CD8-positive, alpha-beta memory T cell (primary cell): ENCODE measurements at places on chromosomes 16 and 17.

DNA sequence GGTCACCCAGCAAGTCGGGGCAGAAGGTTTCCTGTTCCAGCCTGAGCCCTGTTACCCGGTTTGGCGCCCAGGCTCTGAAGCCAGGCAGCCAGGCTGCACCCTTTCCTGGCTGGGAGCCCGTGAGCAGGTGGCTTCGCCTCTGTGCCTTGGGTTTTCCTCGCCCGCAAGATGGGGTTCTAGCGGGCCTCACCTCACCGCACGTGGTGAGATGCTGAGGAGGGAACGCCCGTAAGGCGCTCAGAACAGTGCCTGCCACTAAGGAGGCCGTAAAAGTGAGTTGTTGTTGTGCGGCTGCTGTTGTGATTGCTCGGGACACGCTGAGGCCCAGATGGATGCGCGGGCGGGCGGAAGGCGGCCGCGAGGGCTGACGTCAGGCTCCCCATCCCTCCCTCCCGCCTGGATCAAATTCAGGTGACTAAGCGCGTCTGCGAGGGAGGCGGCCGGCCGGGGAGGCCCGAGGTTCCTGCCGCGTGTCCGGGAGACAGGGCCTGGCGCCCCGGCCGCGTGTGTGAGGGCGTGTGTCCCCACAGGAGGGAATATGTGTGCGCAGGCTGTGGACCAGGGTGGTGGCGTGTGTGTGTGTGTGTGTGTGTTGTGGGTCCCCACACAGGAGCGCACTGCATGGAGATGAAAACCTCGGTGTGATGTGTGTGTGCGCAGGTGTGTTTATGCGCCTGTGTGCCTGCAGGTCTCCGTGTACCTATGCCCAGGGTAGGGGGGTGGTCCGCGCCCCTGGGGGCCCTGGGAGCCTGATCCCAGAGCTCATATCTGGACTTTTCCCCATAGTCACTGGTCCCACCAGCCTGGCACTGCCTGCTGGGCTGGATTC is 4.3 kb downstream of the CAMKK1 start:
- DNase-seq, result no peak

DNA sequence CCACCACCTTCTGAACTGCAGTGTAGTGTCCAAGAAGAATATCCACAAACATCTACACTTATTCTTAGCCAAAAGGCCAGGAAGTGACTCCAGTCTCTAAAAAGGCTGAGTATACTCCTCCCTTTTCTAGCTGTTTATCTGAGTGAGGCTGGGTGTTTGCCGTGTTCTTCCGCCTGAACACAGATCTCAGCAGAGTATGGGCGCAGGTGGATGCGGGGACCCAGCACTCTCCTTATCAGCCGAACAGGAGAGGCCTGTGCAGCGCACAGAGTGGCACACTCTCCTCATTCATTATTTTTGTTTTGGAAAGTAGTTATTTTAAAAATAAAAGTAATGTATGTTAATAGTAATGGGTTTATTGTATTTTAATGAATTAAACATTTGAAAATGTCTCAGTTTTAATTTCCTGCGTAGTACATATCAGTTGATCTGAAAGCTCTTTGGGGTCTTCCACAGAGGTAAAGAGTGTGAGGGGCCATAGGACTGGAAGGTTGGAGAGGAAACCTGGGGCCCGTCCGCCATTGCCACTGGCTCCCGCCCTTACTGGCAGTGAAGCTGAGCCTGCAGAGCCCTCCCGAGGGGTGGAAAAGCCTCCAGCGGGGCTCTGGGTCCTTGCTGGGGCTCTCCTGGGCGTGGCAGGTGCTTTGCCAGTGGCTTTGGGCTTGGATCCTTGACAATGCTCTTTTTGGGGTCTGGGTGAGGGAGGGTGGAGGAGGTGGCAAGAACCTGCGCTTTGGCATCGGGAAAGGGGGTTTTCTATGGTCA is 53.8 kb downstream of the PDPK1 start:
- no peak for DNase-seq

DNA sequence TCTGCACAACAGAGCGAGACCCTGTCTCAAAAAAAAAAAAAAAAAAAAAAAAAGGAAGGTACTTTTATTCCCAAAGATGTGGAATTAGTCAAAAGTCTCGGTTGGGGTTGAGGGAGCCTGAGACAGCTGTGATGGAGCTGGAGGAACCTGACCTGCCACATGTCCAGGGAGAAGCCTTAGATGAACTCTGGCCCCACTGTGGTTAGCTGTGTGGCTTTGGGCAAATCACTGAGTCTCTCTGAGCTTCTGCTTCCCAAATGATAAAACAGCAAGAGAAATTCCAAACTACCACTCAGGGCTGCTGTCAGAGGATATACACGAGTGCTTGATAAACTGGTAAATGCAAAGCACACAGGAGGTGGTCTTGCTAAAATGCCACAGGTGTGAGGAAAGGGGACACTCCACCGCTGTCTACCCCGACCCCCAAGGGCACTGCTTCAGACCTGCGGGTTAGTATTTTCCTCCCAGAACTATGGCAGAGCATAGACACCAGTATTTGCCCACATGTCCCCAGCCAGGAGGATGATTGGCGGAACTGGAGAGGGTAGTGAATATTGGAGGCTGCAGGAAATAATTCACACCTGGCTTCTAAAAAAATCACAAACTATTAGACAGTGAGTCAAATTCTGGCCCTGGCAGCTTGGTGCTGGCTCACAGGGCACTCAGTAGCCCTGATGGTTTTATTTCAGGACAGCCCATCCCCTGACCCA is 14.7 kb downstream of the DRC3 start:
- no peak for DNase-seq

- no peak for DNase-seq
These were observed 6.6 kb downstream of the DEF8 start for GRCh38 chr16:89955001-89955685.

DNA sequence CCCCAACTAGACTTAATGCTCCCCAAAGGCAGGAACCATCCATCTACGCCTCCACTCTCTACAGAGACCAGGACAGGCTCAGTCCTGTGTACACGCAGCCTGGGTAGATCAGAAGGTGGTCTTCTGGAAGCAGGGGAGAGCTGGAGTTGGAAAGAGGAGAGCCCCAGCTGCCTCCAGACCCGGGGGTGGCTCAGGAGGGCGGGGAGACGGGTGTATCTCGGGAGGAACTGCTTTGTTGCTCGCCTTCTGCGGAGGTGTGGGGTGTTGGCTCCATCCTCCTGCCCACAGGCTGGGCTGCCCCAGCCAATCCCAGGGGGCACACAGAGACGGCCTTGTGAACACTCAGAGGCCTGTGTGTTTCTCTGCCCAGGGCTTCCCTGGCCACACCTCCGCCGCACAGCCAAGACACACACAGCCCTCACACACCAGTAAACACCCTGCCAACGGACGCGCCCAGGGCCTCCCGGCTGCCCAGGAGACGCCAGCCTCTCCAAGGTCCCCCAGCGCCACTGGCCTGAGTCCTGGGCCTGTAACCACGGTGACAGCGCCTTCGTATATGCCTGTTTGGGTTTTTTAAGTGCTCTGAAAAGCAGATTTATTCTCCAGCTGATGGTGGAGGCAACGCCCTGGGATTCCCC is 143.4 kb upstream of the CDC42EP4 start:
- no peak for DNase-seq

DNA sequence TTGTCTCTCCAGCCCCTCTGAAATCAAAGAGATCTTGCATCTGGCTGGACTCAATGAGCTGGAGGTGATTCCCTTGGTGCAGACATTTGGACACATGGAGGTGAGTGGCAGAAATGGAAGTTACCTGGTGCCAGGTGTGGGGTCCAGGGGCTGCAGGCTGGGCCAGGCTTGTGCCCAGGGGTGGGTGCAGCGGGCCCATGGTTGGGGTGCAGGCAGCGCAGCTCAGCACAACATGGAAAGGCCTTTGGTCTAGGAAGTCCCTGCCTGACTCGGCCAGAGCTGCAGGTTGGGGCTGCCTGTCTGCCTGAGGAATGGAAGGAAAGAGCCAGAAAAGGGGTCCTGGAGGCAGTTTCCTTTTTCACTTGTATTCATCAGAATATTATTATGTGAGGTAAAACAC is 10.2 kb upstream of the OGFOD3 start:
- DNase-seq, result no peak

DNA sequence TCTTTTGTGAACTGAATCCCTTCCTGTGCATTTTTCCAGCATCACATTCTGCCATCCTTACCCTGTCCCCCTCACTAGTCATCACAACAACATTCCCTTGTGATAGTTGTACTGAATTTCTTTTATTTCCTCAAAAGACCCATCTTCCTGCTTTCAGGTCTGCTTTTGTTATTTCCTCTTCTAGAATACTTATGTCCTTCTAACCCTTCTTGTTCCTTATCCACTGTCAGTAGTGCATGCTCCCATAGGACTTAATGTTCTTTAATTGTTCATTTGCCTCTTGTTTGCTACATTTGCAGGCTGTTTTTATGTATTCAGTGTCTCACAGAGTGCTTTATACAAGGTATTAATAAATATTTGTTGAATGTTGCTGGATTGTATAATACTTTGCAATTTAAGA is 73.0 kb downstream of the BCAS3 start:
- no peak for DNase-seq

- no peak for DNase-seq
These were observed 4.7 kb upstream of the CMTR2 start for GRCh38 chr16:71293919-71294318.

GRCh38 chr16:87436225-87437172 is 44.4 kb downstream of the MAP1LC3B start:
- no peak for DNase-seq

GRCh38 chr17:34988644-34989043 is 8.3 kb downstream of the LIG3 start:
- DNase-seq, result no peak
